ENCODE measurements at places on chromosomes 6 and 20.

DNA sequence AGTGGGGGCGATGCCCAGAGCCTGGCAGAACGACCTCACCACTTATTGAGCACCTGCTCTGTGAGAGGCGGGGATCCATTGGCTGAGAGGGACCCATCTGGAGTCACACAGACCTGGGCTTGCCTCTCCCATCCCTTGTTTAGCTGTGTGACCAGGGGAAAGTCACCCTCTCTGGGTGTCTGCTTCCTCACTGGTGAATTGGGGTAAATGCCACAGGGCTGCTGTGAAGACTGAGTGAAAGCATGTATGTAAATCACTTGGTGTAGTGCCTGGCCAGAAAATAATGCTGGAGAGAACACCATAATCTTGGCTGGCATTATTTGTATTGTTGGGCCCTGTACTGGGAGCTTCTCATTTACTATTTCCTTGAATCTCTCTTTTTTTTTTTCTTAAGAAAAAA, 83.4 kb upstream of the PRL start:
- no peak for DNase-seq

GRCh38 chr6:110216140-110216539, 35.9 kb downstream of the CDC40 start:
- DNase-seq: no peak

DNA sequence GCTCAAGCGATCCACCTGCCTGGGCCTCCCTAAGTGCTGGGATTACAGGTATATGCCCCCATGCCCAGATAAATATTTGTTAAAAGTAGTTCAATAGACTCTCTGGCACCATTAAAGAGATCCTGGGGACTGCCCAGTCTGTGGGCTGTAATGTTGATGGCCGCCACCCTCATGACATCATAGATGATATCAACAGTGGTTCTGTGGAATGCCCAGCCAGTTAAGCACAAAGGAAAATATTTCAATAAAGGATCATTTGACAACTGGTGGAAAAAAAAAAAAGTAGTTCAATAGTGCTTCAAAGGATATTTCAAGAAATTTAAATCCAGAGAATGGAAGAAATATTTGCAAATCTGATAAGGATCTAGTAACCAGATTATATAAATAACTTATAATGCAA, 1.5 kb upstream of the CRIP3 start:
- DNase-seq: no peak

DNA sequence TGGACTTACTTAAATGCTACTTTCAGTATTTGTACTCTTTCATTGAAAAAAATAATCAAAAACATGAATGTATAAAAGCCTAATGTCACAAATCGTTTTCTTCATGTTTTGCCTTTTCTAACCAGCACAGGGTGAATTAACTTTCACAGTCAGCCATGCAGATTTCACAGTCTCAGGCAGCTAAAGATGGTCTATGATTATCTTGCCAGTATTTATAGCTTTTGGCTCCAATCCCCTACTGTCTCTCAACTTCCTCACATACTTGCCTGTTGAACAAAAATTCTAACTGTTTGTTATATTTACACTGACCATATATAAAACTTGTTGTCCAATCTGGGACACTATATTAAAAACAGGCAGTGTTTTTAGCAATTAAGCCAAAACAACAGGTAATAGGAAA, 358.2 kb downstream of the ARHGAP18 start:
- DNase-seq: no peak

DNA sequence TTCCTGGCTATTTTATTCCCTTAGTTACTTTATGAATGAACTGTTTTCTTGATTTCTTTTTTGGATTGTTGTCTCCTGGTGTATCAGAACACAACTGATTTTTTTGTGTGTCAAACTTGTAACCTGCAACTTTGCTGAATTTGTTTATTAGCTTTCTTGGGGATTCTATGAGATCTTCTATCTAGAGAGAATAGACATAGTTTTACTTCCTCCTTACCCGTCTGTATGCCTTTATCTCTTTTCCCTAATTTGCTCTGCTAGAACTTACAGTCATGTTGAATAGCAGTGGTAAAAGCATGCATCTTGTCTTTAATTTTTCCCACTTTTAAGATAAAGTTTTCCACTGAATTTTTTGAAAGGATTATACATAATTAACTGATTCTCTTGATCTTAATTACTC, 13.2 kb downstream of the RNF146 start:
- no peak for DNase-seq

GRCh38 chr20:47784599-47785310, 526 bp downstream of the SULF2 start:
- no peak for DNase-seq

DNA sequence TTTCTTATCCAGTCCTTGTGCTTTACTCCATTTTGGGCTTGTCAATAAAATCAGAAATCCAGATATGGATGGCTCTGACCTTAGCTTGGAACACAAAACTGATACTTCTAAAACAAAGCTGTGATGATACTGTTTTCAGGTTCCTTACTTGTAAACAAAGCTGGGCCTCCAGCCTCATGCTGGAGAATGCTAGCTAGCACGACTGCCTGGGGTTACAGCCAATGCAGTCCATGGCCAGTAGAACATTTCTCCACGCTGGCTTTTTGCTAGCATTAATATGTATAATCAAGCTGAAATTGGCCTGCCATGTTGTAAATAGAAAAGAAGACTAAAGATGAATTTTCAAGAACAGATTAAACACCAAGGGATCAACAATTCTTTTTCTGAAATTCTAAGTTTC, 63.9 kb downstream of the MTHFD1L start:
- DNase-seq: no peak

GRCh38 chr6:34243901-34244884, 4.6 kb downstream of the SMIM29 start:
- DNase-seq: peak; percentile 82

DNA sequence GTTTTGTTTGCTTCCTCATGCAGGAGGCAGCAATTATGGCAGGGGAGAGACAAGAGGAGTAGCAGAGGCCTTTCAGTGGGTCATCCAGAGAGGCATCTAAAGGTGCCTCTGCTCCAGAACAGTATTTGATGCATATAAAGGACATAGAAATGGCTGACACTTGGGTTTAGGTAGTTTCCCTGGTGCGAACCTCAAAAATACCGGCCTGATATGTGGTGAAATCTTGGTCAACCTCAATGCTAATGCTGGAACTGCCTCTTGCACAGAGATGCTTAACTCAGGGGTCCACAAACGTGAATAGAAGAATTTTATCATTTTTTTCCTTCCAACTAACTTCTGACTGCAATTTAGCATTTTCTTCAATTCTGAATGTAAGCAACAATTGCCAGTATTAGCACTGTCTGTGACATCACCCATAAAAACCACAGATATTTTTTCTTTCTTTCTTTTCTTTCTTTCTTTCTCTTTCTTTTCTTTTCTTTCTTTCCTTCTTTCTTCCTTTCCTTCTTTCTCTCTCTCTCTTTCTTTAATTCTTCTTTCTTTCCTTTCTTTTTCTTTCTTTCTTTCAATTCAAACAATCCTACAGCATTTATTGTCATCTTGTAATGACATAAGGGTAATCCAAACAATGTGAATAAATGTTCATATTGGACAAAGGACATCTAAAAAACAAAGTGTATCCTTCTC, 180.0 kb upstream of the UST start:
- DNase-seq: no peak

DNA sequence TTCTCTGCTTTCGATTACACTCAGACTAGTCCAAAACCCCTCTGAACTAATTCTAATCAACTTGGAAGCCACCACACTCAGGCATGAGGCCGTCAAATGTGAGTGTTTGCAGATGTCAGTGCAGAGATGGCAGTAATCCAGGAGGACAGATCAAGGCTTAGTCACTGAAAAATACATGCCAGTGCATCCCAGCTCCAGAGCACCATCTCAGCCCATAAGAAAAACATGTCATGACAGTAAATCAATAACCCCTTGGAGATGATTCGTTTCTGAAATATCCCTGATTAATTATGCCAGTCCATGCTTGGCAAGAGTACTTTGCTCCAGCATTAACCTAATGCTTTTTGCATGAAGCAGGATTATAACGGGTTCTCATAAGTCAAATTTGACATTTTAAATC, 179.5 kb downstream of the ADAT2 start:
- DNase-seq: no peak

GRCh38 chr6:34671801-34672656, 24.5 kb downstream of the ILRUN start:
- peak; percentile 80 for DNase-seq

- DNase-seq: no peak
Observed at GRCh38 chr20:33781133-33781532, 30.0 kb upstream of the CHMP4B start.

DNA sequence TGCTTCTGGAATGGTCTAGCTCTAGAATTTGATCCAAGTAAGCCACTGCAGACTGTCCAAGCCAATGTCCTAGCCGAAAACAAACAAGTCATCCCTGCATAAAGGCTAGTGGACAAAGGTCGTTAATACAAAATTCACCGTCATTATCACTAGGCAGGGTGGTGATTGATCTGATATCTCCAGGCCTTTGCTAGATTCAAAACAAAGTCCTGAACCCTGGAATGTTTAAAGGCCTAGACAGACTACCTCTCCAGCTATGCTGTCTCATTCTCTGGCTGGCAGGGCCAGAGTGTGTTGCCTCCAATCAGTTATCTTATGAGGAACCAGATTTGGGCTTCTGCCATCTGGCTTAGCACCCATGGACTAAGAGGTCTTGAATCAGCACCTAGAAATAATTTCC, 38.3 kb downstream of the MAP7 start:
- no peak for DNase-seq
